ENCODE measurements at places on chromosomes 7 and 10.

DNA sequence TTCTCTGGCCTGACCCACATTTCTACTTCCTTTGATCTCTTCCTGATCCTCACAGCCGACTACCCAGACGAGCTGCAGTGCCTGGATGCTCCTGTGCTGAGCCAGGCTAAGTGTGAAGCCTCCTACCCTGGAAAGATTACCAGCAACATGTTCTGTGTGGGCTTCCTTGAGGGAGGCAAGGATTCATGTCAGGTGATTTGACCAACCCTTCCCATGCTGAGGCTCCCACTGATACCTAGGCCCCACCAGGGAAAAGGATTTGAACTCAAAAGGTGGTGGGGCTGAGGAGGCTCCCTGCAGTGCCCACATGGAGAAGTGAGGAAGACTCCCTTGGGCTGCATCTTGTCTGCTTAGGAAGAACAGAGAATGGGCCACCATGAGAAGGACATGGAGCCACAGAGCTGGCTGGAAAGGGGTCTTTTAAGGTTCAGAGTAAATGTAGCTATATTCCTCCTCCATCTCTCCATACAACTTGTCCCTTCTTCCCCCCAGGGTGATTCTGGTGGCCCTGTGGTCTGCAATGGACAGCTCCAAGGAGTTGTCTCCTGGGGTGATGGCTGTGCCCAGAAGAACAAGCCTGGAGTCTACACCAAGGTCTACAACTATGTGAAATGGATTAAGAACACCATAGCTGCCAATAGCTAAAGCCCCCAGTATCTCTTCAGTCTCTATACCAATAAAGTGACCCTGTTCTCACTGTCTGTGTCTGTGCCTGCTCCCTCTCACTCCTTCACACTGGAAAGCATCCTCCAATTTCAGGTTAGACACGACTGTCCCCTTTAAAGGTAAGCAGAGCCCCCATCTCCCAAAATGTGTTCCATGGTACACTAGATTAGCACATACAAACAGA lies 3.3 kb downstream of the PRSS1 start:
- no peak for DNase-seq

- no peak for DNase-seq
These were observed 10.3 kb downstream of the PNPLA8 start for GRCh38 chr7:108515630-108516029.

- no peak for DNase-seq
These were observed 55.4 kb upstream of the TARP start for GRCh38 chr7:38328814-38329213.

GRCh38 chr10:133379152-133379800 lies at the start of gene PAOX:
TSS of gene PAOX (plus strand) at chr10:133379262. CDS start at chr10:133379317, 55 bp downstream.
- peak; percentile 71 for DNase-seq

DNA sequence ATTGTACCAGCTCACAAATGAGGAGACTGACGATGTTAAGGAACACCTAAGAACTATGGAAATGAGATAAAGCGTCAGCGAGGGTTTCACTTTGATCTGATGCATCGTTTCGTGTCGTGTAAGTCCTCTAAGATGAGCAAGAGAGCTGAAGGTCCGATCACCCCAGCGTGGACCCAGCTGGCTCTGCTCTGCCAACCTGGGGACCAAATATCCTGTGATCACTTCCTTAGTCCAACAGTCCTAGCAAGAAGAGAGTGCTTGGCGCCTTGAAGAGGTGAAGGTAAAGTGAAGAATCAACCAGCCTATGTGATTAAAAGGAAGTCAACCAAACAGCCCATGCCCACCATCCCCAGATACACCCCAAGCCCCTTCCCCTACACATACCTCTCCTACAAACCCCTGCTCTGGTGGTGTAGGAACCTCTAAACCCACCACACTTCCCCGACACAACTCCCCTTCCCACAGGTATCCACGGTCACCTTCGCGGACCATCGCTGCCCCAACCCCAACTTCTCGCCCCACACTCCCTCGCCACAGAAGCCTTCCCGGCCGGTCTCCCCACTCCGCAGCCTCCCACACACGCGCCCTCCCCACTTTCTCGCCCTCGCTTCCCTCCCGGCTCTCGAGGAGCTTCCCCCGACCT lies 722 bp downstream of the UPF2 start:
- peak; percentile 68 for DNase-seq

DNA sequence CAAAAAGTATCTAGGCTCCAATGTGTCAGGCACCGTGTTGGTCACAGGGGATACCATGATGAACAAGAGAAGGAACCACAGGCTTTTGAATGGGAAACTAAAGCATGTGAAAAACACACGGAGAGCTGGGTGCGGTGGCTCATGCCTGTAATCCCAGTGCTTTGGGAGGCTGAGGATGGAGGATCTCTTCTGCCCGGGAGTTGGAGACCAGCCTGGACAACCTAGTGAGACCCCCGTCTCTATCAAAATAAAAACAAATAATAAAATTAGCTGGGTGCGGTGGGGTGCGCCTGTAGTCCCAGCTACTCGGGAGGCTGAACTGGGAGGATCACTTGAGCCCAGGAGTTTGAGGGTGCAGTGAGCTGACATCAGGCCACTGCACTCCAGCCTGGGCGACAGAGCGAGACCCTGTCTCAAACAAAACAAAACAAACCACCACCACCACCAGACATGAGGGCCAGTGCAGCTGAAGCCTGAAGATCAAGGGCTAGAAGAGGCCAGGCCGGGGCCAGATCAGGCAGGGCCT lies 611 bp upstream of the COPS6 start:
- no peak for DNase-seq

GRCh38 chr10:115018185-115018931 lies 74.8 kb upstream of the ATRNL1 start:
- DNase-seq, result no peak

- DNase-seq, result peak; percentile 87
These were observed 113.3 kb downstream of the KCNMA1 start for GRCh38 chr10:77524281-77524711.

GRCh38 chr7:74454021-74454924 lies 567 bp downstream of the GTF2IRD1 start:
- DNase-seq, result peak; percentile 28

DNA sequence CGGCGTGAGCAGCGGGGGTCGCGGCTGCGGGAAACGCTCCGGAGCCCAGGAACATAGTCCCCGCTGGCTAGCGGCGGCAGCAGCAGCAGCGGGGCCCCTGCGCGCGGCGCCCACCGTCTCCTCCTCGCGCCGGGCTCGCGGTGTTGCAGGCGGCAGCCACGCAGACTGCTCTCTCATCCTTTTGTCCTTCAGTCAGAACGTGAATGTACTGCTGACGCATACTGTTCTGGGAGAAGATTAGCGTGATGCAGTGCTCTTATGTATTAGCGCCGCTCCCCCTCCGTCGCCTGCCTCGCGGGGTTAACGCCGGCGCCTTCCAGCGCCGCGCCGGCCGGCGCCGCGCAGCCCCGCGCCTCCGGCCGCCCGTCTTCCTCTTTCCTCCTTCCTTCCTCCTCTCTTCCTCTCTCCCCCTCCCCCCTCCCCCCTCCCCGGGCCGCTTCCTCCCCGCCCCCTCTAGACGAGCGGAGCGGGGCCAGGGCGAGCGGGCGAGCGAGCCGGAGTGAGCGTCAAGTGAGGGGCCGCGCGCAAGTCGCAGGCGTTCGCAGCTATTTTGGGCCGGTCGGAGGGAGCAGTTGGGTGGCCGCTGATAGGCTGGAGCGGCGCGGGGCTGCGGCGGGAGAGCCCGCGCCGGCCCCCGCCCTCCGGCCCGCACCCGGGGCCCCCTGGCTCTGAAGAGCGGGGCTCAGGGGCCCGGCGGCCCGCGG lies 816 bp upstream of the LRRC4 start:
- DNase-seq, result peak; percentile 97

- peak; percentile 41 for DNase-seq
These were observed 22.8 kb downstream of the SLC25A40 start for GRCh38 chr7:87853237-87853864.

GRCh38 chr10:13518076-13518692 lies 10.6 kb downstream of the BEND7 start:
- no peak for DNase-seq

- no peak for DNase-seq
These were observed 17.2 kb downstream of the SFR1 start for GRCh38 chr10:104139221-104139620.

- peak; percentile 60 for DNase-seq
These were observed at the start of gene PRRT4 for GRCh38 chr7:128361411-128362379. TSS of gene PRRT4 (minus strand) at chr7:128361690.

GRCh38 chr7:131190581-131190980 lies 137.1 kb upstream of the MKLN1 start:
- DNase-seq, result no peak

DNA sequence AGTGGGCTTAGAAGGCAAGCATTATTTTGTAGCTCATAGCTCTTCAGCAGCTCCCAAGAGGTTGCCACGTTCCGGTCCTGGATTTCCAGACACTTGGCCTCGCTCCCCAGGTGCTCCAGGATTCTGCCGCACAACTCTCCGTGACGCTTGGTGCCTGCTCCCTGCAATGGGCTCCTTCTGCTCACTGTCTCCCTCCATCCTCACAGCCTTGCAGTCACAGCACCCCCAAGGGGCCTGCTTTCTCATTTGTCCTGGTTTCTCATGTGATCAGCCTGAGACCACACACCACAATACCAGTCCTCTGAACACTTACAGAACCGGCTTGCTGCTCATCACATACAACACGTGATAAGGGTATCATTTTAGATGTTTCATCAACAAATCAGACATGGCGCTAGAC lies 9.8 kb downstream of the IGFBP3 start:
- DNase-seq, result peak; percentile 66

DNA sequence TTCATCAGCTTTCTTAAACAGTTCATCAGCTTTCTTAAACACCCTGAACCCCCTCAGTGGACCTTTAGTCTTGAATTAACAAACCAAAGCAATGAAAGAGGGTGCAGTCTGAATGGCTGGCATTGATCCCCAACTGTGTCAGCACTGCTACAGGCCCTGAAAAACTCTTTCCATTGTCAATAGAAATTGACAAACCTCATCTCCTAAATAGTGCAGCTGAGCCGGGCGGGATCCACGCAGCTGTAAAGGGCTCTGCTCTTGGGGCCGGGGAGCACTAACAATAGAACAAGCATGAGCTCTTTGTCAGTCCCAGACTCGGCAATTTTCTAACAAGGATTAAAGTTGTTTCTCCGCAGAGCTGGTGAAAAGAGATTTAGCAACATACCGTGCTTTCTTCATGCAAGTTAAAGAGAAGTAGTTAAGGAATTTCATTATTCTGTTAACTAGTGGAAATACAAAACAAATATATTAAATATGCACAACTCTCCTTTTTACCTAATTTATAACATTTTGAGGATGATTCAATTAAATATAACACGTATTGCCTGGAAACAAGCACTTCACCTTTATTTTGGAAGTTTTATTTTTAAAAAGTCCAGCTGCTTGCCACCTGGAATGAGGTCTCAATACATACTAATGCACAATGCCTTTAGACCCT lies 24.7 kb upstream of the FEZF1 start:
- no peak for DNase-seq

- DNase-seq, result peak; percentile 79
These were observed 210.5 kb upstream of the KLF6 start for GRCh38 chr10:3995302-3996210.

DNA sequence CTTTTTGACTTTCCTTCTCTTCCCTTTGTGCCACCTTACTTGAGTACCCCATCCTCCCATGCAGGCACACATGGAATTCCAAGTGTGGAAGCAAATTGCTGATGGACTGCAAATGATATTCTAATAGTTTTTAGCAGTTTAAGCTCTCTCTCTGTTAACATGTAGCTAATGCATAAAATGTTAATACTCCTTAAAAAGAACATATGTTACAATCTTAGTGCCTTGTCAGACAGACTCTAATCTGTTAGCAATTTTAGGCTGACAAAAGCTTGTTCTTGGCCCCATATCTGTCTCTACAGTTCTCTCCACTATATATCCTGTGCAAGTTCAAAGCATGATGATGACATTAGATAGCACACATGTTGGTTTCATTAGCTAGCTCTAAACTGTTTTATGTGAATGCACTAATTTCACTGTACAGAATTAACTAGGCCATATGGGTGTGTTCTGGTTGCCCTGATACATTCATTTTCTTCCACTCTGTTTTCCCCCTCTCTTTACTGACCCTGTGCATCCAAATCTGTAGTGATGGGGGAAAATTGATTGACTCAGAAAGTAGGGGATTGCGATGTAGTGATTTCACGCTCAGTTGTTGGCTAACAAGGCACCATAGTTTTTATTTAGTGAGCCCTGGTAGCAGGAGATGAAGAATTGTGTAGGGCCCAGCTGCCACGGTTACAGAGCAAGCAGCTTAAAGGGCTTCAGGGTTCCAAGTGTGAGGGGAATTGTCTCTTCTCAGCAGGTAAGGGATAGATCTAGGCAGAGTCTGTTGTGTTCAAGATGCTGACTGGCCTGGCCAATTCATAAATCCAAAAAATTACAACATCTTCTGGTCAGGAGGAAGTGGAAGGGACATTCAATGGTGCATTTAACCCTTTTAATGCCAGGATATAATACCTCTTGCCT lies 114.6 kb upstream of the FZD1 start:
- no peak for DNase-seq

DNA sequence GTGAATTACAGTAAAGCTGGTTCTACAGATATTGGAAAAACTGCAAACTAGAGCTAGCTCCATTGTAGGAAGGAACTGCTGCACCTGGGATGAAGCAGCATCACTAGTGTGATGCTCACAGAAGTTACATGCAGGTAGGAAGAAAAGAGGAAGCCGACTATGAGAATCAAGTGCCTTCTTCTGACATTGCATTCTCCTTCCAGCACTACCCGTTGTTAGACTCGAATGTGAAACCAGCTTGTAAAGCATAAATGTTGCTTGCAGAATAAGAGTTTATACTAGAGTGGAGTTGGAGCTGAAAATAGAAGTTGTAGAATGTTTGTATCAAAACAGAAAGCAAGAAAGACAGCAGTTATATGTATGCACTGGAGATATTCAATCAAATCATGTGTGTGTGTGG lies 49.9 kb downstream of the TRIM24 start:
- DNase-seq, result no peak

- peak; percentile 62 for DNase-seq
These were observed 26.7 kb downstream of the MICALL2 start for GRCh38 chr7:1432411-1433082.

GRCh38 chr7:100649826-100650565 lies 6.3 kb downstream of the ACTL6B start:
- peak; percentile 20 for DNase-seq

DNA sequence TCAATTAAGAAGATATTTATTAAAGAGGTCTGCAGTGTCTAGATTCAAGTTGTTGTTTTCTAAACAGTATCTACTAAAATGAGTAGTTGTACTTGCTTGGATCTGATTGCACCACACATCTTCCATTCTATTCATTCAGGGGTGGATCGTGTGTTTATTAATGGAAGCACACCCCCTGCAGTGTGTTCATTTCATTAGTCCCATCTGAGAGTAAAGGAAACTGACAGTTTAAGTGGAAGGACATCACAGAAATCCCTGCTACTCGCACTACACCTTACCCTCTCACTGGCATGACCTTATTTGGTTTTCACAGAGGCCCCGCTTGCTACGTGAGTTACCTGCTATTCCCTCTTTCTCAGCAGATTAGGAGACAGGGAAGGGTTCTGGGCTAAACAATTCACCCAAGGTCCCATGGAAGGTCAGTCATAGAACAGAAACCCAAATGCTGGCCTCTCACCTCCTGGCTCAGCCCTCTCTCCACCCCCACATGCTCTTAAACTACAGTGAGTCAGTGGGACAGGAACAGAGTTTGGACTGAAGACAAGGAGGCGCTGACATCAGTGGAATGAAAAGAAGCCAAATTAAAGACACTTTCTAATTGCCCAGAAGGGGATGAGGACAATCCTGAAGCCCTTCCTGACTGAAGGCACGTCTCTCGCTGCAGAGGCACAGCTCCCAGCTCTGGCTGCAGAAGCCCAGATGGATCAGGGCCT lies 369.2 kb upstream of the NRP1 start:
- DNase-seq, result peak; percentile 88

- no peak for DNase-seq
These were observed 11.8 kb downstream of the CAMK2B start for GRCh38 chr7:44313621-44314031.

Measured in GM23248 (cell line).